SHP77 (cell line): ENCODE measurements at places on chromosomes 2 and 18.

DNA sequence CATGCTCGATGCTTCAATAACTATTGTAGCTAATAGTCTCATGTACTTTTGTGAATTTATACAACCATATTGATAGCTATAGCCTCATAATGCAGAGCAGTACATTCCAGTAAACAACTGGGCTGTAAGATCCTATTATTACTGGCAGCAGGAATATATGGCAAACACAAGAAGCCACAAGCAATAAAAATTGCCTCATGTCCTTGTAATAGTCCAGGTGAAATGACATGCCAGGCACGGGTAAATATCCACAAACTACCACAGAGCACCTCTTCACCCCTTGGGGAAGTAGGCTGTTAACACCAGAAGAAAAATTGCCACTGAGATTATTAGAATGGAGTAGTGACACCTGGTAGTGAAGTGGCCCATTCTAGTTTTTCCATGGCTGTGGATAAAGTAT, 158.3 kb downstream of the MTX2 start:
- DNase-seq = peak; percentile 45

DNA sequence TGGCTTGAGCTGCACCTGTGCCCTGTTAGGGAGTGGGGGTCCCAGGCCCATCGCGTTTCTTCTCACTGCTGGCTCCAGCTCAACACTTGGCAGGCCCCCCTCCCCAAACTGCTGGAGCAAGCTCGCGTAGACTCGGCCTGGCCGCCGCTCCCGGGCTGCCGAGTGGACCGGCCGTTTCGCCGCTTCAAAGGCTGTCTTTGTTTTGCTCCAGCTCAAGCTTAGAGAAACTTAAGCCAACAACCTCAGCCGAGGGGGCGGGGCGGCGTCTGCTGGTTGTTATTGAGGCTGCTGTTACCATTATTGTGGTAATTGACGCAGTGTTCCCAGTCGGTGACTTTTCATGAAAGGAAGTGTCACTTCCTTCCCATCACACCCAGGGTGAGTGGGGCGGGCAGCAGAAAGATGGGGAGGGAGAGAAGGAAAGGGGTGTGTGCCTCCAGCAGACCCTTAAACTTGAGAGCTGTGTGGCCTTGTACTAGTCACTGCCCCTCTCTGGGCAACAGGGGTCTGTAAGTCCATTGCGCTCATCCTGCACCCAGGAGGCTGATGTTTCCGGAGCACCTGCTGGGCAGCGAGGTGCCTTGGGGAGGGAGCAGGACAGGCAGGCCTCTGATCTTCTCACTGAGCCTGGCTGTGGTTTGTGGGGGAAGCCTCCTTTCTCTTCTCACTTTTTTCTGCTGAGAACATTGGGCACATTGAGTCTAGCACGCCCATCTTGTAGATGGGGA, 2.1 kb downstream of the ARID5A start:
- no peak for DNase-seq

GRCh38 chr2:238235331-238235732, 4.5 kb downstream of the HES6 start:
- no peak for DNase-seq

- DNase-seq = no peak
Measured at GRCh38 chr2:168300460-168300859, 53.1 kb upstream of the STK39 start.

- DNase-seq = no peak
Measured at GRCh38 chr2:190149908-190150307, 87.4 kb upstream of the MSTN start.

GRCh38 chr2:167355821-167356220, 467.5 kb downstream of the XIRP2 start:
- DNase-seq = no peak

- DNase-seq = no peak
Measured at GRCh38 chr18:1013951-1014350, 109.3 kb downstream of the ADCYAP1 start.

- no peak for DNase-seq
Measured at GRCh38 chr18:44518666-44519065, 162.0 kb upstream of the SETBP1 start.

GRCh38 chr2:190763901-190764514, 115.1 kb downstream of the NAB1 start:
- DNase-seq = no peak

DNA sequence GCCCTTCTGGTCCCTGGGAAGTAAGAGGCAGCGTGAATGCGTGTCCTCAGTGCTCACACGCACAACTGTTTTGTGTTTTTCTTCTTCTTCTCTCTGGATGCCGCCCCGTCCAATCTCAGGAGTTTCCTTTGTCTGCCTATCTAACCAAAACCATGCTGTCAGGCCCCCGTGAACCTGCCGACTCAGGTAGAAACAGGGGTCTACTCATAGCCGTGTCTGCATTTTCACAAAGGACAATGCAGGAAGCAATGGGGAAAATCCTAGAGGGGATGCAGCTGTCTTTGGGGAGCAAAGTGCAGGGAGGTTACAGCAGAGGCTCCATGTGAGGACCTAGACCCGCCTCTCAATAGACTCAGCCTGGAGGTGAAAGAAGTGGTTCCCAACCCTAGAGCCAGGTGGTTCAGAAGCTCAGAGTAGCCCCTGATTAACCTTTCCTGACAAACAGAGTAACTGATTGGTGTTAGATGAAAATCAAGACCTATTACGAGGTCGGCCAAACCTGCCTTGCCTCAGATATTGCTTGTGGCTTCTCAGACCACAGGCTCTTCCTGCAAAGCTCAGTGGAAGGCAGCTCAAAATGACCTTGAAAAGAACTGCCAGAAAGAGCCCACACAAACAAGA, 49.3 kb downstream of the CD226 start:
- DNase-seq = no peak

- no peak for DNase-seq
Measured at GRCh38 chr2:49753344-49753985, 599.1 kb upstream of the FSHR start.

- DNase-seq = no peak
Measured at GRCh38 chr18:27404855-27405254, 219.7 kb upstream of the CHST9 start.

DNA sequence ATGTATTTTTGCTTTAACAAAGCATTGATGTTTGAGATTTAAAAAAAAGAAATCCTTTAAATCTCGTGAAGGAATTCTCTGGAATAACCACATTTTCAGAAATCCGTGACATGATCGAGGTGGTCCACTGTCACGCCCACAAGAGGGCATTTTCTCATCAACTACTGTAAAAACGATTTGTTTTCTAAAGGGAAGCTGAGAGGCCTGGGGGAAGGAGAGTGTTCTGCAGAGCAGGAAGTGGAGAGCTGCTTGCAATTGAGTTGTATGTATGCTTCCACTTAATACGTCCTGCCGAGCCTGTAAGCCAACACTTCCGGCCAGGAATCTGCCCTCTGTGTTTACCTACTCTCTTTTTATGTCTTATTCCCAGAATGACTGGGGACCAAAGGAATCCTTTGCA, 19.4 kb downstream of the KLHL29 start:
- DNase-seq = peak; percentile 69

DNA sequence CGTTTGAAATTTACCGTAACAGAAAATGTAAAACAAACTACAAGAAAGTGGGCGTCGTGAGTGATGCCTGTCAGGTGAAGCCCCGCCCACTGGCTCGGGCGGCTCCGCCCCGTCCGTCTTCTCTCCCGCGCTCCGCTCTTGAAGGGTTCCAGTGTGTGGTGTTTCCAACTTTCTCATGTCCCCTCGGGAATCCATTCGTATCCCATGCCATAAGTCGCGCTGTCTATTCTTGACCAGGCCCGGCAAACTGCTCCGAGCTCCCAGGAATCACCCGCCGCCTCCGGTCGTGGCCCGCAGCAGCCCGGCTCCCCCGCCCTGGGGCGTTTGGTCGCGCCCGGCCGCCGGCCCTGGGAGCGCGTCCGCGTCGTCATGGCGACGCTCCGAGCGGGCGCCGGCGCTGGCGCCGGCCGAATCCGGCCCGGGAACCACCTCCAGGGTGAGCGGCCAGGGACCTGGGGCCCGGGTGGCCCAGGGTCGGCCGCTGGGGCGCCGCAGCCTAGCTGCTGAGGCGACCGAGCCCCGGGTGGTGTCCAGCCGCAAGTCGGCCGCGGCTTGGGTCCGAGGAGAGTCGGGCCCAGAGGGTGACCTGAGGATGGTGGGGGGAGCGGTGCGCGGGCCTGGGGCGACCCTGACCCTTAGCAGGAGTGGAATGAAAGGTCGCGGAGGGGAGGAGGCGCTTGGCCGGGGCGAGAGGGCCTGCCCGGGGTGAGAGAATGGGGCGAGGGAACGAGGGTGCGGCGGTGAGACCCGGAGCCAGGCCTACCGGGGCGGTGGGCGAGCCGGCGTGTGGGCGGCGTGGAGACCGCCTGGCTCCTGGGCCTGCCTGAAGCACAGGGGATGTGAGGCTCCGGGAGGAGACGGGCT, at the start of gene CFAP221:
TSS of gene CFAP221 (plus strand) at position 375 of the 864 bp plus-strand sequence. CDS start 1,683 bp downstream, outside the sequence.
- peak; percentile 9 for DNase-seq

DNA sequence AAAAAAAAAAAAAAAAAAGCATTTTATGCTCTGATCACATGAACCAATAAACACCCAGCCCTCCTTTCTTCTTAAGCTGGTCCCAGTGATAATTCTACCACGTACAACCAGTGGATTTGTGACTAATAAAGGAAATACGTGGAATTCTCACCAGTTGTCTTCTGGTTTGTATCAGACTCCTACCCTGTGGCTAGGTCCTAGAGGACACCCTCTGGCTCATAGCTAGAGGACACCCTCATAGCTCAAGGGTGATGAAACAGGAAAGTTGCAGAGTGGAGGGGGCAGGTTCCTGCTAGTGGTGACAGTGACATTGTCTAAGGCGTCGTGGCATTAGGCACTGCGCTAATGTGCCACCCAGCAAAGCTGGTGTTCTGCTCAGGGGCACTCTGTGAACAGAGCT, 167.8 kb downstream of the BCL11A start:
- no peak for DNase-seq

DNA sequence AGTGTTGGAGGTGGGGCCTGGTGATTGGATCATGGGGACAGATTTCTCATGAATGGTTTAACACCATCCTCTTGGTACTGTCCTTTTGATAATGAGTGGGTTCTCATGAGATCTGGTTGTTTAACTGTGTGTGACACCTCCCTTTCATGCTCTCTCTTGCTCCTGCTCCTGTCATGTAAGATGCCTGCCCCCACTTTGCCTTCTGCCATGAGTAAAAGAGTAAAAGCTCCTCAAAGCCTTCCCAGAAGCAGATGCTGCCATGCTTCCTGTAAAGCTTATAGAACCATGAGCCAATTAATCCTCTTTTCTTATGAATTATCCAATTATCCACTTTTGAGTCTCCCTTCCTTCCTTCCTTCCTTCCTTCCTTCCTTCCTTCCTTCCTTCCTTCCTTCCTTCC, 317.7 kb downstream of the RDH14 start:
- DNase-seq = no peak

DNA sequence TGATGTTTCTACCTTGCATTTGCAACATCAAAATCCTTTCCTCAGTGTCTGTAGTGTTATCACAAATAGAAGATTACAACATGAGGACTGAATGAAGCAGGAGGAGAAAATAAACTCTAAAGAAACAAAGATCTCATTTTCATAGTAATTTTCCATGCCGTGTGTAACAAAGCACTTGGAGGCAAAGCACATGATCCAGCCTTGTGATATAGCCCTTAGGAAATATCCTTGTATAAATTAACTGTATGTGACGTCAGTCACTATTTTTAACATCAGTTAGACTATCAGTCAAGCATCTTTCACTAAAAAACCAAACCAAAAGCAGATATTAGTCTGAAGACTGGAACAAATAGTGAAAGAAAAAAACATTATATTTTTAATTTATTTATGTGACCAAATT, 492.1 kb upstream of the CNTNAP5 start:
- no peak for DNase-seq

DNA sequence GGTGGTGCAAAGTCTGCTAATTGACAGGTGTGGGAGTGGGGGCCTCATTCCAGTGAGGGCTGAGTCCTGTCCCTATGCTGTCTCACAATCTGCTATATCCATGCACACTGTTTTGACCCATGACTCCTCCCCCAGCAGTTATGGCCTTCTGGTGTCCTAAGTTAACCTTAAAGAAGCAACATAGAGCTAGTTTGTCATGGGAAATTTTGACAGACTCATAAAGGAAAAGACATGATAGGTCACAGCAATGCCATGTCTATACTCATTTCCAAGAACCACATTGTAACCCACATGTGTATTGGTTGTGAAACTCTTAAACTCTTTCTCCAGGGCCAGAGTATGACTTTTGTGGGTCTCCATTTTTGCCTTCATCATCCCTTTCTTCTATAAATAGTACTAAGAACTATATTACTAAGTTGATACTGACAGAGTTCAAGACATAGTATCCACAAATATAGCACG, 78.2 kb upstream of the SLC1A4 start:
- DNase-seq = no peak

- DNase-seq = peak; percentile 18
Measured at GRCh38 chr2:85353876-85354285, 447 bp downstream of the RETSAT start.

DNA sequence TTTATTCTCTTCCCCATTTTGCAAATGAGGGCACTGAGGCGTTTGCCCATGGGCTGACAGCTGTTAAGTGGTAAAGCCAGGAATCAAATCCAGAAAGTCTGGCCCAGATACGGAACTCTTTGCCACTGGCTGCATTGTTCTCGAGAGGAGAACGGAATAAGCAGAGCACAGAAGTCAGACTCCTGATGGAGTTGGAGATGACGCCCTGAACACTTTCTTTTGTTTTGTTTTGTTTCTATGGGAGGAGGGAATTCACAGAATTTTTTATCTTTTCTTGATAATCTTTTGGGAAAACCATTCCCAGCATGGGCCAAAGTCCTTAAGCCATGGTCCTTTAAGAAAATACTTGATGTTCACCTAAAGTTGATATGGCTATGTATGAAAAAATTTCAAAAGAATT, 322.2 kb downstream of the RDH14 start:
- DNase-seq = no peak

DNA sequence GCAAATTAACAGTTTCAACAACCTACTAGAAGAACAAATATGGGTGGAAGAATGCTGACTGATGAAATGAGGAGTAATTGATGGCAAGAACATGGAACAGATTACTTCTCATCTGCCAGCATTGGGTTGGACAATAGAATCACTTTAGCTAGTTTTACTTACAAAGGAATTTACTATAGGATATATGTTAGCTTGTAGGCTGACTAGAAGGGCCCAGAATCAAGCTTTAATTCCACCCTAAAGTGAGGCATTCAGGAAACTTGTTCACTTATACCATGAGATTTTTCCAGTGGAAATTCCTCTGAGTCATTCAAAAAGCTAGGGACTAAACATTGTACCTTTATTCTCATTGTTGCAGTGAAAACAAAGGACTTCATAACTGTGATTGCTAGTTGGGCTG, 5.0 kb upstream of the ZSWIM2 start:
- no peak for DNase-seq

- no peak for DNase-seq
Measured at GRCh38 chr2:158671360-158672245, 123.5 kb upstream of the DAPL1 start.
